ENCODE measurements at places on chromosomes 3 and 15. TPM values are rescaled to one million over a fixed set of nuclear protein-coding genes. Genes with fewer than 3 reads are reported as not detected.

The LPP gene
- 24.9 TPM for polyA plus RNA-seq

The GXYLT2 gene
- 17.9 TPM for polyA plus RNA-seq

The SLC9A9 gene
- 14.9 TPM for polyA plus RNA-seq

The TRAT1 gene
- polyA plus RNA-seq = 0.24 TPM

The HTR3C gene
- polyA plus RNA-seq = not detected

The RRP9 gene
- polyA plus RNA-seq = 21.2 TPM

The CLPX gene
- 80.5 TPM for polyA plus RNA-seq

The CCDC191 gene
- polyA plus RNA-seq = 24.9 TPM

The GCSAM gene
- 2.3 TPM for polyA plus RNA-seq

The LRRC31 gene
- polyA plus RNA-seq = not detected

The TM6SF1 gene
- polyA plus RNA-seq = 5.3 TPM

The NR1I2 gene
- polyA plus RNA-seq = 0.38 TPM

The SIDT1 gene
- 2.2 TPM for polyA plus RNA-seq

The RTP1 gene
- not detected for polyA plus RNA-seq

The LPCAT4 gene
- 52.7 TPM for polyA plus RNA-seq

The SLC26A6 gene
- 14.0 TPM for polyA plus RNA-seq

Measured in left lung (tissue), 14 donors.